AG09309 (cell line): ENCODE measurements at places on chromosomes 1 and 21.
A peak's percentile ranks its signal among the peaks of the same experiment; 100 is the strongest.

DNA sequence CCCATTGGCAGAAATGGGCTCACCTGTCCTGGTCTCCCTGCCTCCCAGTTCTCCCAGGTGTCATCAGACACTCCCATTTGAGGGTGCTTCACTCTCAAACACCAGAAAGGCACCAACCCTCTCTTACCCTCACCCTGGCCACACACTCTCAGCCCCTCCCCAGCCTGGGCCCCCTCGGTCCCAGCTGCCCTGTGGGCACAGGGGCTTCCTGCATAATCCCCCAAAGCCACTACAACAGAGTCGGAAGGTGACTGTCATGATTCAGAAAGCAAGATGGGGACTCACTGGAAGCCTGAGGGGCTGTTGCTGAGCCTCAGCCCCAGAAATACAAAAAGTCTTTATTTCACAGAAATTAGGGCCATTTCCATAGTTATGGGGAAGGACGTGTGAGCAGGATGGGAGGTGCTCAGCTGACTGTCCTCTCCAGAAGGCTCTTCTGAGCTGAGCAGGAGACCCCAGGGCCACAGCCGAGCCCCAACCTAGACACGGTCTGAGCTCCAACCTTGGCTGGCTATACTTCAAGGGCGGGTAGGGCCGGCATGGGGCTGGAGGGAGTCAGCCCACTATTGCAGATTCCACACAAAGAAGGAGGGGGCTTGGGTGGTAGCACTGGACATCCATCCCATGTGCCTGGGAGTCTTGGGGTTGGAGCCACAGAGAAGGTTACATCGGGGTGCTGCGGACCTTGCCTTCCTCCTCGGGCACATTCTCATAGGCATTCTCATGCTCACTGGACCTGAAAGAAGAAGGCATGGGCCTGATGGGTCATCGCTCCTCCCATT lies 6.3 kb downstream of the PDZK1IP1 start:
- no peak for DNase-seq

GRCh38 chr1:232597721-232598120 lies 32.2 kb downstream of the SIPA1L2 start:
- no peak for DNase-seq

DNA sequence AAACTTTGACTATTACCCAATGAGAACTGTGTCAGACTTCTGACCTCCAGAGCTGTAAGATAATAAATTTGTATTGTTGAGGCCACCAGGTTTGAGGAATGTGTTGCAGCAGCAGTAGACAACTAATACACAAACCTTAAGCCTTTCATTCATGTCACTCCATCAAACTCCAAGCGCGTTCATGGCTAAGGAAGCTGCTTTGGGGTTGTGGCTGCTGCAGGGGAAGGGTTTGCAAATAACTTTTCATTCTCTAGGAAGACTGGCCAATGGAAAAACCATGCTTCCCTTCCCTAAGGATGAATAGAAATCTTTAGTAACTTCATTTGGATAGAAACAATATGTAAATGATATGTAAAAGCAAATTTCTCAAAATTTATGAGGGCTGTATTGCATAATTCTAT lies 170.4 kb downstream of the RHOU start:
- no peak for DNase-seq

GRCh38 chr1:64745986-64746940 lies 1.4 kb downstream of the RAVER2 start:
- no peak for DNase-seq

DNA sequence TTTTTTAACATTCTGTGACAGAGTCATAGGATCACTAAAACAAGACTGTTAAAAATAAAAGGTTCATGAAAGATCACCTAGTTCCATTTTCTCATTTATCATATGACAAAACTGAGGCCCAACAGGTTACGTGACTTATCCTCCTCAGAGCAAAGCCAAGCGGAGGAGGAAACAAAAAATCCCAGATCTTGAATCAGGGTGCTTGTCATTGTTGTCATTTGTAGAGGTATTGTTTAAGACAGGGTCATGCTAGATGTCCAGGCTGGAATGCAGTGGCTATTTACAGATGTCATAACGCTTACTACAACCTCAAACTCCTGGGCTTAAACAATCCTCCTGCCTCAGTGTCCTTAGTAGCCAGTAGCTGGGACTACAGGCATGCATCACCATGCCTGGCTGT lies 293.2 kb downstream of the DSCAM start:
- DNase-seq = no peak

DNA sequence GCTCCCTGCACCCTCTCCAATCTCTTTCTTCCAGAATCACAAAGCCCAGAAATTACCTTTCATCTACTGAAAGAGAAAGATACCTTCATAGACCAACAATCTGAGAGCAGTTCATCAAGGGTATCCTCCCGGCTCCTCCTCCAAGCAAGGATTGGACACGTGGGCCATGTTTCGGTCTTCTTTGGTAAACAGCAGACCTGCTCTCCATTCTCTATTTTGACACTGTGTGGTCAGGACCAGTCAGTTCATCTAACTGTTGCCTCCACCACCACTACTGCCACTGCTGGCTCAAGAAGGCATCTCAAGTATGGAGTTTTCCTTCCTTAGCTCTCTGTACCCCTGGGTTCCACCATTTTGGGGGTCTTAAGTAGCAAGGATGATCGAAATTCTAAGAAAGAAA lies 8.0 kb upstream of the LELP1 start:
- DNase-seq = no peak

GRCh38 chr1:8239039-8239305 lies 78.9 kb upstream of the SLC45A1 start:
- DNase-seq = no peak

- DNase-seq = no peak
Observed at GRCh38 chr1:154609398-154610380, 1.7 kb upstream of the ADAR start.

GRCh38 chr1:225811622-225812487 lies 1.9 kb downstream of the EPHX1 start:
- DNase-seq = no peak

DNA sequence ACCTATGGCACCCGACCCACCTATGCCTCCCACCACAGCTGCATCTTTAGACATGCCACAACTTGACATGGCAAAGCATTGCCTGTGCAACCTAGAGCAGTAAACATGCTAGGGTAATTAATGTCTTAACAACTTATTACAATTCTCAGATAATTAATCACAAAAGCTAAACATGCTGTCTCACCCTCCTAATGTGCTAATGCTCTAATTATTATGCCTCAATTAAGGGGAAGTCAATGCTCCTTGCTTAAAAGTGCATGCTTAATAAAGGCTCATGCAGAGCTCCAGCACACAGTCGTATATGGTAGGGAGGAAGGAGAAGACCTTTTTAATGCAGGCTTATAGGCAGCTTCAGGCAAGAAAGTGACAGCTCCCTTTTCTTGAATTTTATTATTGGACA lies 396.0 kb downstream of the SEC16B start:
- DNase-seq = no peak

GRCh38 chr1:57258557-57259325 lies 165.1 kb downstream of the DAB1 start:
- no peak for DNase-seq

DNA sequence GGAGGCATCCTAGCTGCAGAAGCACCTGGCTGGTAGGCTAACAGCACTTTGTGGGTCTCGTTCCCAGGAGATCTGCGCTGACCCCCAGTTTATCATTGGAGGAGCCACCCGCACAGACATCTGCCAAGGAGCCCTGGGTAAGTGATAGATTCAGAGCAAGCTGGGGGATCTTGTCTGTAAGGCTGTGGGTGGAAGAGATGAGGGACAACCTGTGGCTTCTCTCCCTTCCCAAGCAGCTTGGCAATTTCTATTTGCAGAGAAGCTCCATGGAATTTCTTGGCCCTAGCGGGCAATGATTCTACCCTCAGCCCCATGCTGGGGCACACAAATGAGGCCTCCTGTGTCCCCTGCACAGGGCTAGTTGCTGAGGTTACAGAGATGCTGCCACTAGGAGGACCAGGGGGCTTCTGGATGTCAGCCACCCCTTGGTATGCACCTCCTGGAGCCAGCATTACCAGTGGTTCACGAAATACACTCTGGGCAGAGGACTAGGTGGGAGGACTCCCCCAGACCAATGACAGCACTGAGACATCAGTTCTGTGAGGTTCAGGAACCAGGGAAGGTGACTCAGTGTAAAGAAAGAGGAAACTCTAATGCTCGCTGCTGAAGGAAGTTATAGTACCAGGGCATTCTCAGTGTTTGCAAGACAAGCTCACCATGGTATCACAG lies 5.5 kb downstream of the CAPN2 start:
- DNase-seq = no peak

DNA sequence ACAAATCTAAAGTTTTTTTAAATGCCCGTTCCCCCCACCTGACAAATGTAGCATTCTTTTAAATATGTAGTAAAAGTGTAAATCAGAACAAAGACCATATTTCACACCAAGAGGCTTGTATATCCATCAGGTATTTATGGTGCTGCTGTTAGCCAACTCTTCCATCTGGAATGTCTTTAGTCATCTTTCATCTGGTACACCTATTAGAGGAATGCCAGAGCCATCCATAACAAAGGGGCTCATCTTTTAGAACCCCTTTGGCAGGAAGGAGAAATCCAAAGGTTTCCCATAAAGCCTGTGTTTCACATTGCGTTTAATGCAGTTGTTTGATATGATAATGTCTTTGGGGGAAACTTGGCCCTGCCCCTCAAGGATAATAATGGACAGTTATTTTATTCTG lies 79.3 kb upstream of the C1orf87 start:
- no peak for DNase-seq

- no peak for DNase-seq
Observed at GRCh38 chr21:36202726-36203602, 46.3 kb downstream of the DOP1B start.

GRCh38 chr1:59506952-59507351 lies 210.1 kb downstream of the FGGY start:
- peak; percentile 68 for DNase-seq

DNA sequence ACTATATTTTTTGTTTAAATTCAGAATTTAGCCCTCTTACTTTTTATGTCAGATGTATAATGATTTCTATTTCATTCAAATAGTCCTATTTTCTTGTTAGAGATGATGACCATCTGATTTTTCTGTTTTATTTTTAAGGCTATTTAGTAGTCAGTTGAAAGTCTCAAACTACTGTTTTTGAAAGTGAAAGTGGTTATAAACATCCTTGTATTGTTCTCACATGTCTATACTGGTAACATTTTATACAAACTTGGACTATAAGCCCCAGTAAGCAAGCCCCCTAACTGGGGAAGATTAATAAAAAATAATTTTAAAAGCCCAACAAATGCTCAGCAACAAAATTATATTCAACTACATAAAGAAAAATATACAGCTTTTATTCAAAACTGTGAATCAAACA lies 271.3 kb upstream of the RGS18 start:
- DNase-seq = no peak

- DNase-seq = no peak
Observed at GRCh38 chr1:226063977-226064815, 1.7 kb downstream of the H3-3A start.

GRCh38 chr21:32548978-32549377 lies 36.3 kb downstream of the TCP10L start:
- DNase-seq = no peak

DNA sequence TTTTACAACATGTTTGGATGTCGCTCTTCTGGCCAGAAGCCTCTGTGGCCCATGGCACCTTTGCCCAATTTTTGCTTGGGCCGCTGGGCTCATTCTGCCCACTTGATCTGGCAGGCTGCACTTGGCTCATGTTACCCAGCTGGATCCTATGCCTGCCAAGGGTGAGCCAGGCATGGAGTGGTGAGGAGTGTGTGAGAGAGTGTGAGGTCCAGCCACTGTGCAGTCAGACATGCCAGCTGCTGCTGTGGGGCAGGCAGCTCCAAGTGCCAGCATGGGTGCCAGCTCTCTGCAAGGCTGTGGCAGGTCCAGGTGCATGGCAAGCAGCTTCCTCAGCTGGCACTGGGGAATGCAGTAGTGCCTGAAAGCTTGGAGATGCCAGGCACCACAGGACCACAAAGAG lies 71.0 kb downstream of the EBNA1BP2 start:
- DNase-seq = no peak

GRCh38 chr1:214404154-214404553 lies 123.2 kb downstream of the SMYD2 start:
- no peak for DNase-seq

DNA sequence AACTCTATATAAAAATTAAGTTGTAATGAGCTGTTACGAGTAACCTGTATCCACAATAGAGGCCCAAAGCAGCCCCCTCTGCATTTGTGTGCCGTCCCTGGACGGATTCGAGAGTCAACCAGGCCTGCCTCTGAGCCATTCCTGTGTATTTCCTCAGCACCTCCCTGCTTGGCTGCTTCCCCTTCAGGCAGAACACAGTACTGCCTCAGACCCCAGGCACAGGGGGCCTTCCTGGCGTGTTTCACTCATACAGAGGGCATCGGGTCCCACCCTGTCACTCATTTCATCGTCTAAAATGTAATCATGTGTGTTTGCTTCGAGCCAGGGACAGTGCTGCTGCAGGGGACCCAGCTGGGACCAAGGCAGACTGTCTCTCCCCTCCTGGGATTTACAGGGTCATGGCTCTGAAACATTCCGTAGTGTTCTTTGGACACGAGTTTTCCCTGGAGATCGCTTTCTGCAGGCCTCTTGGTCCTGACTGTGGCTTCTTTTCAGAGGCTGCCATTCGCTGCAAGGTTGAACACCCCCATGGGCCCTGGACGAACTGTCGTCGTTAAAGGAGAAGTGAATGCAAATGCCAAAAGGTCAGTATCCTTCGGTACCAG lies 19.4 kb downstream of the LGALS8 start:
- DNase-seq = no peak

GRCh38 chr1:57678138-57678537 lies 254.3 kb upstream of the DAB1 start:
- DNase-seq = no peak

DNA sequence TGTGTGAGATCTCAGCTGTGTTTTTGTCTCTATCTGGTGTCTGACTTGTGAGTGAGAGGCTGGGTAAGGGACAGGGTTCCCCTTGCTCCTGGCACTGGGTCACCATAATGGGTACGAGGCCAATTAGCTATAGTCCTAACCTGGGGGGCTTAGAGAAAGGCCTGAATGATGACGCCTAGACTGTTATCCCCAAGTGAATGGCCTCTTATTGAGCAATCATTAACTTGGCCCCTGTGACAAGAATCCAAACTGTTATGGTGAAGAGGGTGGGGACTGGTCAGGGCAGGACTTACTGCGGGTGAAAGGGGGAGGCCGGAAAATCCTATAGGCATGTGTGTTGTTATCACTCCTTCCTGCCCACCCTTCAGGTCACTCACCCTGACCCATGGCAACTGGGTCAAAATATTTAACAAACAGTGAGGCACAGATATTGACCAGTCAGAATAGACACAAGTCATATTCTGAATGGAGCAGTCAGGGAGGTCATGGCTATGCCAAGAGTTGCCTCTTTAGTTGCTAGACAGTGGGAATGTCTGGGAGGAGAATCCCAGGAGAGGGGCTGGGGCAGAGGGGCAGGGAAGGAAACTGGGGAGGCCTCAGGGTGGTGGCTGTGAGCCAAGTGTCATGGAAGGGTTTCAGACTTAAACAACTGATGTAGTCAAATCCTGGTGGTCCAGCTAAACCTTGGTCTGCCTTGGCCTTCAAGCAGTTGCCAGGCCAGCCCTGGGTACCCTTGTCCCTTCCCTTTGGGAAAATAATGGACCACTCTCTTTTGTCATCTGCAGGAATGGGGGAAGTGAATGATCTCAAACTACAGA lies 3.2 kb downstream of the NR0B2 start:
- DNase-seq = no peak

GRCh38 chr1:239735111-239735510 lies 348.7 kb downstream of the CHRM3 start:
- DNase-seq = no peak

- no peak for DNase-seq
Observed at GRCh38 chr1:190579552-190580193, 102.0 kb upstream of the BRINP3 start.
